ENCODE measurements at places on chromosomes 3 and 15.

DNA sequence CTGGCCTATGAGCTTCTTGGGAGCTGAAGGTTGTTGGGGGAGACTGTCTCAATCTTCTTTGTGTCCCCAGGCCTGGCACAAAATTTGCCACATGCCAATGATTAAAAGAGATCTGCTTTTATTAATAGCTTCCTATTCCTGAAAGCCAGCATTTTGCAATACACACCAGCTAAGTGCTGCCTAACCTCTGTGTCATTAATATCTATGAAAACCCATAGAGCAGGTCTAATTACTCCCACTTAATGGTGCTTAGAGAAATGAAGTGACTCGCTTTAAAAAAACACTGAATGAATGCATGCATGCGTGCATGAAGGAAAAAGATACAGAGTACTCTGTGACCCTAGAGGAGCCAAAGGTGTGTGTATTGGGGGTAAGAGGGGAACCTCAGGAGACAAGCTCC, 55.0 kb downstream of the SLC6A1 start:
- H3K4me3 ChIP-seq: no peak overlapping the region
- H3K36me3 ChIP-seq: no peaks in the 10 kb centered on the region
- no peak overlapping the region for H3K27ac ChIP-seq
- H3K27me3 ChIP-seq: no peaks in the 10 kb centered on the region
- no peaks in the 10 kb centered on the region for H3K4me1 ChIP-seq
- no peak for DNase-seq

- no peak overlapping the region for H3K4me3 ChIP-seq
- no peak for DNase-seq
- H3K36me3 ChIP-seq: peaks cover 3% of the 10 kb centered on the region
- H3K27me3 ChIP-seq: no peaks in the 10 kb centered on the region
These were observed 47.6 kb upstream of the ARF4 start for GRCh38 chr3:57644740-57645139.

- no peaks in the 10 kb centered on the region for H3K27me3 ChIP-seq
- peaks cover 2% of the 10 kb centered on the region for H3K4me1 ChIP-seq
- H3K27ac ChIP-seq: no peak overlapping the region
- no peak for DNase-seq
- H3K4me3 ChIP-seq: no peak overlapping the region
These were observed 622.0 kb downstream of the PYDC2 start for GRCh38 chr3:192082730-192083660.

GRCh38 chr3:37963016-37963415, 27.6 kb upstream of the VILL start:
- H3K4me3 ChIP-seq: no peak overlapping the region
- H3K36me3 ChIP-seq: no peaks in the 10 kb centered on the region
- no peak for DNase-seq
- no peaks in the 10 kb centered on the region for H3K4me1 ChIP-seq
- H3K27me3 ChIP-seq: no peaks in the 10 kb centered on the region
- peak overlapping the region; percentile 69 for H3K27ac ChIP-seq

- no peak for DNase-seq
- no peak overlapping the region for H3K4me3 ChIP-seq
- no peaks in the 10 kb centered on the region for H3K27me3 ChIP-seq
These were observed 15.7 kb downstream of the ACAN start for GRCh38 chr15:88818920-88819319.

DNA sequence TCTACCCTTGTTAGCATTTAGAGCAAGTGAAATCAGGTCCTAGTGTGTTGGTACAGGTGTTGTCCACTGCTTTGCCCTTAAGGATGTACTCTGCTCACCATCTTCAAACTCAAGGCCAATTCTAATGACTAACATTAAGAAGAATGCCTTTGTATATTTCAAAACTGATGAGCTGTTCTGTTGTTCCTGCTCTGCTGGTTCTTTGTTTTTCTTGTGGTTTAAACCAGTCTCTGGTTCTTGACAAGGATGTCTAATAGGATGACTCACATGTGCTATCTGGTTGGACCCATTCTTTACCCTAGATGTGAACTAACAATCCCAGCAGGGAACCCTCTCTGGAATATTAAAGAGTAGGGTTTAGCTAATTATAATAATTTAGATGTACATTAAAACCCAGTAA, 17.3 kb downstream of the ABHD5 start:
- no peaks in the 10 kb centered on the region for H3K4me1 ChIP-seq
- no peaks in the 10 kb centered on the region for H3K36me3 ChIP-seq
- DNase-seq: no peak
- H3K27me3 ChIP-seq: no peaks in the 10 kb centered on the region

- no peaks in the 10 kb centered on the region for H3K36me3 ChIP-seq
- no peaks in the 10 kb centered on the region for H3K27me3 ChIP-seq
- H3K4me1 ChIP-seq: no peaks in the 10 kb centered on the region
- no peak overlapping the region for H3K27ac ChIP-seq
- DNase-seq: no peak
- H3K4me3 ChIP-seq: no peak overlapping the region
These were observed 60.9 kb downstream of the STRIT1 start for GRCh38 chr3:155232605-155233004.

- no peaks in the 10 kb centered on the region for H3K4me1 ChIP-seq
- H3K27ac ChIP-seq: no peak overlapping the region
- no peaks in the 10 kb centered on the region for H3K36me3 ChIP-seq
These were observed 56.5 kb downstream of the CLDN1 start for GRCh38 chr3:190265796-190266195.

- no peak overlapping the region for H3K27ac ChIP-seq
- no peaks in the 10 kb centered on the region for H3K36me3 ChIP-seq
- no peak for DNase-seq
- H3K27me3 ChIP-seq: no peaks in the 10 kb centered on the region
- H3K4me3 ChIP-seq: no peak overlapping the region
These were observed 41.2 kb downstream of the RAB7A start for GRCh38 chr3:128767094-128767750.

DNA sequence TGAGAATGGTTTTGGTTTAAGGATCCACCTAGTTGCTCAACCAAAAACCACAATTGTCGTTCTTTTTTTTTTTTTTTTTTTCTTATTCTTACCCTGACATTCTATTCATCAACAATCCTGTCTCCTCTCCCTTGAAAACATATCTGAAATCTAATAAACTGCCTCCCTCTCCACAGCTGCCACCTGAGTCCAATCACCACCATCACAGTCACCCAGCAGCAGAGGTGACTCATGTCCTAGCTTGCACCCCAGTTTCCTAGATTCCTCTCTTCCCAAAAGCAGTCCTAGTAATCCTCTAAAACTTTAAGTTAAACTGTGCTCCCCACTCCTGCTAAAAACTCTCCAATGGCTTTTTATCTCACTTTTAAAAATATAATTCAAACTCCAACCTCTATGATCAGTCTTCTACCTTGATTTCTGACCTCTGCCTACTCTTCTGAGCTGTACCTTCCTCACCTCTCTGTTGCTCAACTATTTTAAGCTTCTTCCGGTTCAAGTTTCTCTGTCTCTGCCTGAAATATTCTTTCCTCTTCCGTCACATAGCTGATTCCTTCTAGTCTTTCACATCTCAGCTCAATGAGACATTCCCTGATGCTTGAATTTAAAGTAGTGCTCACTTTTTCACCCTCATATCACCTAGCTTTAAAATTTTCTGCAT, 33.7 kb upstream of the RBMS3 start:
- H3K27me3 ChIP-seq: no peaks in the 10 kb centered on the region
- H3K27ac ChIP-seq: no peak overlapping the region
- no peak overlapping the region for H3K4me3 ChIP-seq
- H3K4me1 ChIP-seq: no peaks in the 10 kb centered on the region
- DNase-seq: no peak

DNA sequence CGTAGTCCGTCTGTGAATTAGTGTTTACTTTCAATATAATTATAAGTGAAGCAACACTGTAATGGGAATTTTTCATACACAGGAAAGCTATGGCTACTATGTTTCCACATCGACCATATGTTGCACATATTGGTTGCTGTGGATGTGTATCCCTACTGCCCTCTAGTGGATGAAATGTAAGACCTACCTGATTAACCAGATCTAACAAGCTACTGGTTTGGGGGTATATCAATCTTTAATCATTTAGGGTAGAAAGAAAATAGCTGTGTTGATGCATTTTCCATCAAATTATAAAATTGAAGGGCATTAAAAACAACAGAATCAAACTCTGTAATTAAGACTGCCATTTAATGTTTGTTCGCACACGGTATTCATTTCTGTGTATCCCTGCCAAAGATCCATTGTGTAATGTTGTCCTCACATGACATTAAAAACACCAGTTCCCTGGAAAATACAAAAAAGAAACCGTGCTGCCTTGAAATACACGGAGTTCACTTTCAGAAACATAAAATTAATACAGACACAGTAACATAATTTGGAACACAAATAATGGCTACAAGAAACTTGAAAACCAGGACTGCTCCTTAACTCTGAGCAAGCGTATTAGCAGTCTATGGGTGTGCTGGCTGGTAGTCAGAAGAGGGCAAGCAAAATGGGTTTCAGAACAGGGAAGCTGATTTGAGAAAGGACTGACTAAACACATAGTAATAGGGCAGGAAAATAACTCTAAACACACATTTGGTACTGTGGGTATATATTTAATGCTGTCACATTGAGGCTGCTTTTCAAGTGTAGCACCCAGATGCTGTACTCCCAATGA, 125.1 kb downstream of the TIGIT start:
- DNase-seq: no peak
- peaks cover 4% of the 10 kb centered on the region for H3K4me1 ChIP-seq
- H3K4me3 ChIP-seq: no peak overlapping the region
- H3K36me3 ChIP-seq: no peaks in the 10 kb centered on the region
- H3K27me3 ChIP-seq: no peaks in the 10 kb centered on the region

DNA sequence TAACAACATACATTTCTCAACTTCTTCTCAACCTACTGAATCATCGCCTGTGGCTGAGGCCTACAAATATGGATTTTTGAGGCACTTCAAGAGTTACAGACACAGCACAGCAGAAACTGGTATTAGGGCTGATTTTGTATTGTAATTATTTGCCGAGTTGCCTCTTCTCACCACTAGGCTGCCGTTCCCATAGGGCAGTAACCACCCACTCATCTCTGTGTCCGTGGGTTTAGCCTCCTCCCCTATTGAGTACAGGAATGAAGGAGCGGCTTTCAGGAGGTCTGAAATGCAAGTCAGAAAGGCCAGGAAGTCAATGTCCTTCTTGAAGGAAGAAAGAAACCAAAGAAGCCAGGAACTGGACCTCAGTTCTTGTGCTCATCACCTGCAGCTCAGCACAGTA, 220.8 kb downstream of the MTHFS start:
- H3K4me3 ChIP-seq: no peak overlapping the region
- H3K36me3 ChIP-seq: no peaks in the 10 kb centered on the region
- no peaks in the 10 kb centered on the region for H3K27me3 ChIP-seq
- DNase-seq: no peak
- peaks cover 5% of the 10 kb centered on the region for H3K4me1 ChIP-seq
- no peak overlapping the region for H3K27ac ChIP-seq

GRCh38 chr15:95409626-95410310, 920.7 kb upstream of the NR2F2 start:
- H3K4me3 ChIP-seq: no peak overlapping the region
- DNase-seq: no peak
- no peaks in the 10 kb centered on the region for H3K36me3 ChIP-seq

GRCh38 chr15:91521548-91521947, 332.0 kb upstream of the SLCO3A1 start:
- H3K4me3 ChIP-seq: no peak overlapping the region
- DNase-seq: no peak
- no peaks in the 10 kb centered on the region for H3K27me3 ChIP-seq
- H3K4me1 ChIP-seq: no peaks in the 10 kb centered on the region

GRCh38 chr15:66408254-66408653, 21.5 kb downstream of the MAP2K1 start:
- no peaks in the 10 kb centered on the region for H3K27me3 ChIP-seq
- no peak overlapping the region for H3K4me3 ChIP-seq
- DNase-seq: no peak
- no peaks in the 10 kb centered on the region for H3K36me3 ChIP-seq
- no peaks in the 10 kb centered on the region for H3K4me1 ChIP-seq

DNA sequence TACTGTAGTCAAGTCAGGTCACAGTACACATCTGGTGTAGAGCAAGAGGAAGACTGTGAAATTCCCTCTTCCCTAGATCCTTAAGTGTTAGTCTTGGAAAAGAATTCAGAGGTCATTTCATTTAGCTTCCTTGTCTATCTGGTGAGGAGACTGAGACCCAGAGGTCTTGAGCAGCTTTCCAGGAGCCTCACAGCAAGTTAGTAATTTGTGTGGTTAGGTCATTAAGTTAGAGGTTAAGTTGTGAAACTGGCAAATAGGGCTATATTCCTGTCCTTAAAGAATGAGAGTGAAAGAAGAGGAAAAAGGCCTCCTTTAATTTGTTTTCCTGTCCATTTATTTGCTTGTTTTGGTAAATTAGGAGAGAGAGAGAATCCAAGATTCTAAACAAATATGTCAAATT, 9.0 kb downstream of the PODXL2 start:
- no peak overlapping the region for H3K27ac ChIP-seq
- no peaks in the 10 kb centered on the region for H3K4me1 ChIP-seq

DNA sequence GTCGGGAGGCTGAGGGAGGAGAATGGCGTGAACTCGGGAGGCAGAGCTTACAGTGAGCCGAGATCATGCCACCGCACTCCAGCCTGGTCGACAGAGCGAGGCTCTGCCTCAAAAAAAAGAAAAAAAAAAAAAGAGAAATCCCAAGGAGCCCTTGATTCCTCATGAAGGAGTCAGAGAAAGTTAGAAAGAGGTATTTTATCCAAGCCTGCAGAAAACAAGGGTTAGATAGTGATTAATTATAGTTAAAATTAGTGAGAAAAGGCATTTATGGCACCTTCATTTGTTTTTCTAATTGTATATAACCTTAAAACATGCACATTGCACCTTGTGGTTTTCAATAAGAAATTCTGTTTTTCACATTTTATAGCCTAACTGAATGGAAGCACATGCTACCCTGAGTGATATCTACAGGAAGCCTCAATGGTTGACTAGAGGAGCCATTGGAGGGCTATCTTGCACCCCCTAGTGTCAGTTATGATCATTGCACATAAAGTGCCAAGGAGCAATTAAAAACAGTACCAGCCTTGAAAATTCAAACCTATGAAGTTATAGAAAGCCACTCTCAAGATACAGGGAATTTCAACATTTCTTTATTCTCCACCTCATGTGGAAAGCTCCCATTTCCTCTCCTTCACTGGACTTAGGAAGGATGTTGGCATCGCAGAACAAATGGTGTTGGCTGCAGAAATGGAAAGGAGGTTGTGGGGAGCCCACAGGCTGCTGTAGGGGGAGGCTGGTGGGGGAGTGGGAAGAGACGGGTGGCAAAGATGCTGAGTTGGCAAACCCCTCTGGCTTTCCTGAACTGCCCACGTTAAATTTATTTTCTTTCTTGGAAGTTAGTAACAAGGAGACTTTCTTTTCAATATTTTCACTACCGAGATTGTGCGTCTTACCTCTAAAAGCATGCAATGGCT, 48.5 kb downstream of the ITGA11 start:
- H3K36me3 ChIP-seq: no peaks in the 10 kb centered on the region
- H3K27me3 ChIP-seq: no peaks in the 10 kb centered on the region
- no peaks in the 10 kb centered on the region for H3K4me1 ChIP-seq
- no peak overlapping the region for H3K27ac ChIP-seq
